ENCODE measurements at places on chromosomes 16 and 17. TPM values are rescaled to one million over a fixed set of nuclear protein-coding genes. Genes with fewer than 3 reads are reported as not detected.

- DNase-seq: no peak
These were observed 56.7 kb downstream of the ZNF423 start for GRCh38 chr16:49799172-49799571.

DNA sequence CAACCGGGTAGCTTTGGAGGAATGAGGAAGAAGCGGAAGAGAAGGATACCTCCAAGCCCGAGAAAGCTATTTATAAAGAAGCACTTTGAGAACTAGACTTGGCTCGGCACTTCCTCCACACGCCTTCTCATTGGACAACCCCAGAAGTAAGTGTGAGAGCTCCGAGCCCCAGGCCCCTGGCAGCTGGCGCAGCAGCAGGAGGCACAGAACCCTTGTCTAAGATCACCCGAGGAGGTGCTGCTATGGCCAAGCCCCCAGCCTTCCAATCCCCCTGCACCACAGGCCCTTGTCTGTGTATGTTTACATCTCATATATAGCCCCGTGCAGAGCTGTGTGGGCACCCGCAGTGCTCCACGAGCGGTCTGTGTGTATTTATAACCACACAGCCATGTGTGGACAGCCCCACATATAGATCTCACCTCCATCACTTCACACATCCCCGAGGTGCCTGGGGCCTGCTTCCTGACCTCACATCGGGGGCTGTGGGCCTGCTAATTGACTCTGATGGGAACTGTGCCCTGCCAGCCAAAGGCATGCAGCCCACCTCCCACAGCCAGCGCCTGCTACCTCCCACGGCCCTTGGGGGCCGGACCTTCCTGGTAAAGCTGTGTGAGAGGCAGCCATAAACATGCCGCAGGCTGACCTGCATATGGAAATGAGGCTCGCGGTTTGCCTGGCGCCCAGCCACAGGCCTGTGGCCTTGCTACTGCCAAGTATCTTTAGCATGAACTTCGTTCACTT lies 96.1 kb downstream of the C17orf67 start:
- DNase-seq: peak; percentile 82

GRCh38 chr17:73971127-73971526 lies 232.4 kb upstream of the RPL38 start:
- DNase-seq: no peak

- DNase-seq: peak; percentile 69
These were observed 31.0 kb upstream of the RHOT1 start for GRCh38 chr17:32111141-32111771.

GRCh38 chr17:55774846-55775271 lies 24.0 kb downstream of the PCTP start:
- no peak for DNase-seq

DNA sequence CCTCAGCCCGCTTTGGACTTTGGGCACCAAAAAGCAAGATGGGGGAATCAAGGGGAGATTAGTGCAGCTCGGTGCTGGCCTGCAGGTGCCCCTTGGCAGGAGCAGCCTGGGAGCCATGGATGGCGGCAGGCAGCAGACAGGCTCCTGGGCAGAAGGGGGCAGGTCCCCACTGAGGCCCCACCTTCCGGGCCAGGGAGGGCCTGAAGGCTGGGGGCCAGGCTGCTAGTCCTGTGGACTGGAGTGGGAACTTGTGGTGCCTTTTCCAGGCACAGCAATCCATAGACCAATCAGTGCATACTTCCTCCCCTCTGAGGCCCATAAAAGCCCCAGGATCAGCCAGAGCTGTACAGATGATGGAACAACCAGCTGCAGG lies 64.0 kb downstream of the USP32 start:
- DNase-seq: no peak

DNA sequence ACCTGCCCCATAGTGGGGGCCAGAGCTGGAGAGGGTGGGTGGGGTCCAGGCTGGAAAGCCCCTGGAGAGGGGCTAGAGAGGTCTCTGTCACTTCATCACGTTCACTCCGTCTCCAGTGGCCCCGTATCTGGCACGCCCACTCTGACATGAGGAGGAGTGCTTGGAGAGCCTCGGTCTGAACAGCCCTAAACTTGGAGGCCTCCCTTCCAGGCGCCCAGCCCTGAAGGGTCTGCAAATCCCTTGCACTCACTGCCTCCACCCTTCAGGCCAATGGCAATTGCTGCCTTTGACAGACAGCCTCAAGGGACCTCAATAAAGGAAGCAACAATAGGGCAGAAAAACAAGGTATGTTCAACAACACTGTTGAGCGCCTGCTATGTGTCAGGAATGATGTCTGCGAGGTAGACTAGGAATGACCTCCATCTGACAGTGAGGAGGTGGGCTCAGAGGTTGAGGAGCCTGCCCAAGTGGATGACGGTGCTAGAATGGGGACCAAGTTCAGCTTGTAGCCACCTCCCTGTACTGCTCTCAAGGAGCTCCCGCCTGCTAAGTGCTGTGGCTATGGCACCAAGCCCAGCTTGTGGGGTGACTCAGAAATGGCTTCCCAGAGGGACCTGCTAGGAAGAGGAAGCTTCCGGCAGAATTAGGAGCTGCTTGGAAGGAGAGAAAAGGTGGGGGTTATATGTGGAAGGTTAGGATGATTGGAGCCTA lies 2.9 kb upstream of the EPX start:
- DNase-seq: peak; percentile 94

GRCh38 chr17:46842835-46843234 lies 8.5 kb upstream of the WNT9B start:
- no peak for DNase-seq

- peak; percentile 61 for DNase-seq
These were observed 19.6 kb upstream of the ATP2A3 start for GRCh38 chr17:3983606-3984484.

GRCh38 chr17:39621523-39622379 lies 5.0 kb upstream of the PPP1R1B start:
- DNase-seq: peak; percentile 77

DNA sequence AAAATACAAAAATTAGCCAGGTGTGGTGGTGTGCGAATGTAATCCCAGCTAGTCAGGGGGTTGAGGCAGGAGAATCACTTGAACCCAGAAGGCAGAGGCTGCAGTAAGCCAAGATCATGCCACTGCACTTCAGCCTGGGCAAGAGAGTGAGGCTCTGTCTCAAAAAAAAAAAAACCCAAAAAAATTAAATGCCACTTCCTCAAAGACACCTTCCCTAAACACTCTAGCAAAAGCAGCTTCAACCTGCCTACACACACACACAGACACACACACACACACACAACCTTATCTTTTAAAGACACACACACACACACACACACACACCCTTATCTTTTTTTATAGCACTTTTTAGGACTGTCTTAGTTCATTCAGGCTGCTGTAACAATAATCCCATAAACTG lies 201.7 kb upstream of the PSMD7 start:
- no peak for DNase-seq

DNA sequence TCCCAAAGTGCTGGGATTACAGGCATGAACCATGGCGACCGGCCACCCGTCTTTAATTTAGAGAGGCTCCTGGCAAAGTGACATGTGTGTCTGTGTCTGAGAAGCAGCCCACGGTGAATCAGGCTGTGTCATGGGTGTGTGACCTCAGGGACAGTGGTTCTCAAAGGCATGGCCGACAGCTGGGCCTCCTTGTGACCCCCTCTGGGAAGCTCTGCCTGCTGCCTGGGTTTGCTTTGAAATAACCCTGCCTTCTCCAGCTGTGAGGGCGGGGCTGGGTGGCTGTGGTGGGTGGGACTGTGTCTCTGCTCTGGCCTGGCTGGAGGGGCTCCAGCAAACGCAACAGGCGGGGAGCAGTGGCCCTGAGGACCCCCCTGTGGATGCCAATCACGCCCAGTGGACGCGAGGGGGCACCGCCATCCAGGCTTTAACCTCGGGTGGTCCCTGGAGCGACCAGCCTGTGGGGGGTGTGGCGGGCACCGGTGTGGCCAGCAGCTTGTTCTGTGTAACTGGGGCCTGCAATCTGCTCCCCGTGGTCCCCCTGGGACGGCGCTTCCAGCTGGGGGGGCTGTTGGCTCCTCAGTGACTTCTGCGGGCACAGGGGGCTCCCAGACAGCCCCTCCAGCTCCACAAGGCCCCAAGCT lies 8.8 kb upstream of the APRT start:
- no peak for DNase-seq

- DNase-seq: peak; percentile 57
These were observed 10.8 kb downstream of the EMP2 start for GRCh38 chr16:10569621-10570020.

- DNase-seq: no peak
These were observed 14.3 kb downstream of the TMEM100 start for GRCh38 chr17:55708175-55708974.

- no peak for DNase-seq
These were observed 5.1 kb downstream of the BAHCC1 start for GRCh38 chr17:81400154-81400977.

- DNase-seq: no peak
These were observed 1.6 kb upstream of the HBQ1 start for GRCh38 chr16:178668-179015.

DNA sequence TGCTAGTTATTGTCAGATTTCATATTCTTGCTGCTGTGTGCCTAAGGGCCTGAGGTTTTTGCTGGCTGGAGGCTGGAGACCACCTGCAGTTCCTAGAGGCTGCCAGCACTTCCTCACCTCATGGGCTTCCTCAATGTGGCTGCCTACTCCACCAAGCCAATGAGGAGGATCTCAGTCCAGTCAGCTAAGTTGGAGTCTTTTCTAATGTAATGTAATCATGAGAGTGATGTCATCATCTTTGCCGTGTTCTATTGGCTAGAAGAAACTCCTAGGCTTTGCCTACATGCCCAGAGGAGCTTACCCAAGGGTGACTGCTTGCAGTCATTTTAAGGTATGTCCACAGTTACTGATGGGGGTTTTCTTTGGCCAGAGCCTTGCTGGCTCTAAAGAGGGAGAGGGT lies 53.0 kb downstream of the SOCS3 start:
- DNase-seq: no peak

DNA sequence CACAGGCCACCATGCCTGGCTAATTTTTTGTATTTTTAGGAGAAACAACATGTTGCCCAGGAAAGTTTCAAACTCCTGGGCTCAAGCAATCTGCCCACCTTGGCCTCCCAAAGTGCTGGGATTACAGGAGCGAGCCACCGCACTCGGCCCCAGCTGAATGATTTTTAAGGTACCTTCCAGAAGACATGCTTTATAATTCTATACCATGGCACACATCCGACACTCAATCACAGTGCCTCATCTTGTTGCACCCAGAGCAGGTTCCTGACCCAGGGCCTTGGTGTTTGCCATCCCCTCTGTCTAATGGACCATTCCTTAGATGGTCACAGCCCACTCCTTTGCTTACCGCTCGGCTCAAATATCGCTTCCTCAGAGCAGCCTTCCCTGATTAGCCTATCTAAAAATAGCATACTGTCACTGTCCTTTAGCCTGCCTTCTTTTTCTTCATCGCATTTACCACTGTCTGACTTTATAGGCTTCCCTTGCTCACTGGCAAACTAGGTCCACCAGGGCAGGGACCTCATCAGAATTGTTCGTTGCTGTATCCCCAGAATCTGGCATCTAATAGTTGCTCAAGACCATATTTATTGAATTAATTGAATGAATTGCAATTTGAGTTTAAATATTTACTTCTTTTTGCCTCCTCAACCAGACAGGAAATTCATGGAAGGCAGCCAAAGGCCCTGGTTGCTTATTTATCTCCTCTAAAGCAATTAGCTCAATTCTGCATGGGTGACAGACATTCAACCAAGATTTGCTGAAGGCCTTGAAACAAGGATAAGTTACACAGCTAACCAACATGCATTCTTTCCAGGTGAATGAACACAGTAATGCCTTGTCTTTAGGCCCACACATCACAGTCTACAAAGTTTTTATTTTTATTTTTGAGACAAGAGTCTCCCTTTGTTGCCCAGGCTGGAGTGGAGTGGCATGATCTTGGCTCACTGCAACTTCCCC lies 6.3 kb upstream of the TENT4B start:
- peak; percentile 67 for DNase-seq

DNA sequence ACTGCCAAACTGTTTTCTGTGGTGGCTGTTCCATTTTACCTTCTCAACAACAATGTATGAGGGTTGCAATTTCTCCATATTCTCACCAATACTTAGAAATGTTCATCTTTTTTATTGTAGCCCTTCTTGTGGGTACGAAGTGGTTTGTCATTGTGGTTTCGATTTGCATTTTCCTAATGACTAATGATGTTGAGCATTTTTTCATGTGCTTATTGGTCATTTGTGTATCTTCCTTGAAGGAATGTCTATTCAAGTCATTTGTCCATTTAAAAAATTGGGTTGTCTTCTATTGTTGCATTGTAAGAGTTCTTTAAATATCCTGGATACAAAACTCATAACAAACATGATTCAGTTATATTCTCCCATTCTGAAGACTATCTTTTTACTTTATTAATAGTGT lies 47.5 kb upstream of the CCL2 start:
- peak; percentile 67 for DNase-seq

DNA sequence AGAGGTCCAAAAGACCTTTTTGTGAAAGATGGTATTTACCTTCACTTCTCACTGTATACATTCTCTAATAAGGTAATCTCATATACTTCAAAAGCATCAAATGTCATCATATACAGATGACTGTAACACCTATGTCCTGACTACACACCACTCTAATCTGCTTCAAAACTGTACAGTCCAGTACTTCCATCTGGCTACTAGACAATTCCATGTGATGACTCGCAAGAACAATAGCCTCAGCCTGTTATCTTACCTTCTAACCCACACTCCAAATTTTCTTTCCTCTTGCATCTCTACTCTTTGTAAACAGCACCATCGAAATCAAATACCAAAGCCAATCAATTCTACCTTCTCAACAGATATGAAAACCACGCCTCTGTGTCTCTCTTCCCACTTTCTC lies 24.1 kb downstream of the MYO1D start:
- no peak for DNase-seq

- peak; percentile 94 for DNase-seq
These were observed 60.7 kb downstream of the GRIN2A start for GRCh38 chr16:10121491-10121890.

- no peak for DNase-seq
These were observed 4.3 kb downstream of the COTL1 start for GRCh38 chr16:84613408-84614072.

DNA sequence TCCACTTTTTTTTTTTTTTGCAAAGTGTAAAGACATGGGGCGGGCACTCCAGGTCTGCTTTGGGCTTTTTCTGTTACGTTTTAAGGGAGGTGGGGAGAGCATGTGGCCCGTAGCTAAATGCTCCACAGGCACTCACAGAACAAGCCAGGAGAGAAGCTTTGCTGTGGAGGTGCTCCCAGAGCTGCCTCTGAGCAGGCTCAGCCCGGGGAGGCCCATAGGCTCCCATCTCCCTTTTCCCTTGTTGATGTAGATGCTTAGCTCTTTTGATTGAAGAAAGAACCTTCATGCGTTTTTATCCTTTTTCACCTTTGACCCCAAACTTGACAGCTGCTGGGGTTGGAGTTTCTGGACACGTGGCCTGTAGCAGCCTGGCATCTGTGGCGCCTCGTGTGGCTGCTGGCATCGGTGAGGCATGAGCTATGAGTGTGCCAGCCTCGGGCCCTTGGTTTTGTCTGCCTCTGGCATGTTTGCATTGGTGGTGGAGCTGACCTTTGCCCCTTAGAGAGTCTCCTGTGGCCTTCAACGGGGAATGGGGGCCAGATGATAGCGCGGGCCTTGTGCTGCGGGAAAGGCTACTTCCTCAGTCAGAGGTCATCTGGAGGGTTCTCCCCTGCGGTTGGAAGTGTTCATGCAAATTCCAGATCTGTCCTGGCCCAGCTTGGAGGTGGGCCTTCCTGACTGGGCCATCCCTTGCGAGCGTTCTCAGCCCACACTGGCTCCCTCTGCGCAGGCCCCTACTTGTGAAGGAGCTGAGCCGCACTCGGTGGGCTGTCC lies 20.0 kb upstream of the IL17C start:
- DNase-seq: peak; percentile 23

NARF gene
- total RNA-seq: 68.2 TPM

MSLN gene
- total RNA-seq: 1.7 TPM

KRT12 gene
- not detected for total RNA-seq

CCL1 gene
- total RNA-seq: not detected

TBC1D3K gene
- total RNA-seq: not detected

Measured in M059J (cell line).